ENCODE measurements at places on chromosomes 7 and 10.
A peak's percentile ranks its signal among the peaks of the same experiment; 100 is the strongest.

GRCh38 chr7:113799896-113800295, 118.9 kb downstream of the PPP1R3A start:
- no peak for DNase-seq

- DNase-seq = no peak
Measured at GRCh38 chr7:157570531-157571200, 233.9 kb downstream of the DNAJB6 start.

DNA sequence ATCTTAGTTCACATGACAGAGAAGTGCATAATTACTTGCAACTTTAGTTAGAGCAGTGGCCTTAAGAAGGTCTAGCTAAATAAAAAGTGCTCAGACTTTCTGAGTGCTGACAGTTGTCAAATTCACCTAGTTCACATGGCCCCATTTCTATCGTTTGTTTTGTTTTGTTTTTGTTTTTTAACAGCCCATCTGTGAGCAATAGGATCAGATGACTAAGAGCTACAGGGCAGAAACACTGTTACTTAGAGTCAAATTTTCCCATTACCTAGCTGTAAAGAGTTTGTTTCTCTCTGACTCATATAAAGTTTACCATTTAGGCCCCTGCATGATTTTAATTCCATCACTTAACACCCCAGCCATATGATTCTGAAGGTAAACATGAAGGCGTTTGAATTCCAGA, 18.8 kb downstream of the CAV1 start:
- DNase-seq = peak; percentile 47

DNA sequence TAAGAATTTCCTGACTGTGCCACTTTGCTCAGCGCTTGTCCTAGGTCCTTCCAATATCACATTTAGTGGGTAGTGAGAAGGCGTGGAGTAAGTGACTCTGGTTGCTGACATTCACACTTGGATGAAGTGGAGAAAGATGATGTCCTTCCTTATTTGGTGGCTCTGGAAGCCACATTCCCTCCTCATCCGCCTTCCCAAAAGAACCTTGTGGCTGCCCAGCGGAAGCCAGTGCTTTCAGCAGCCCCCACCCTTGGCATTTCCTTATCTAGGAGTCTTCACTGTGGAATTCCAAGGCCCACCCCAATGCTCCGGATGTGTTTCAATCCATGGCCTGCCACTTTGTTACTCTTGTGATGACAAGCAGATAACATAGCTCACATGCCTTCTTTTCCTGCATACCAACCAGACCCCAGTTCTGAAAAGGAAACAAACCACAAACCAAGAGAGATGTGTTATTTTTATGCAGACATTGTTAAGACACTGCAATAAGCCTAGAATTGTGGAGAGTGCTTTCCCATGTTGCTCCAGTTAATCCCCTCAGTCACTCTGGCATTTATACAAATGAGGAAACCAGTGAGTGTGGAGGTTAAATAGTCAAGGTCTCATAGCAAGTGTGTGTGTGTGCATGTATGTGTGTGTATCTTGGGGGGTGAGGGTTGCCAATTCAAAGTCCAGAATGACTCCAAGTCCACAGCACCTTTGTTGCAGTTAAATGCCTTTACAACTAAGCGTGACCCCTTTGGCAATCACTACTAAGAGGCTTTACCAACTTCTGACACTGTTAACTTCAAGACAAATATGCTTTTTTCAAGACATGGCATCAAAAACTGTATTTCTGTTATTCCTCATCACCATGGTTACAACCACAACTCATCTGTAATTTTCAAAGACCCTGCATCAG, 10.3 kb upstream of the ANKRD1 start:
- peak; percentile 100 for DNase-seq

DNA sequence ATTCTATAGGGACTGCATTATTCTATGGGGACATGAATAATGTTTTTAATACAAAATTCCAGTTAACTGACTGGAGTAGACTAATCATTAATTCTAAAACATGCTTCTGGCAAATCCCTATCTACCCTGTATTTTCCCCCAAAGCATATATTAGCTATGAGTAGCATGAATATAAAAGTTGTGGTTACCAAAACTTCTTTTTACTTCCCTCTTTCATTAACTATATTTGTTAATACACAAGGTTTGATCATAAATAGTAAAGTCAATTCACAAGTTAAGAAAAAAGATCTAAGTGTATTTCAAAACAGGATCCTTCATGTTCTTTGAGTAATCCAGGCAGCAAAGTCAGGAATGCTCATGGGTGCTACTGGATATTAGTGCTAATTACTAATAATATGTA, 2.9 kb upstream of the RALA start:
- peak; percentile 59 for DNase-seq

- DNase-seq = peak; percentile 80
Measured at GRCh38 chr7:33982425-33982786, 77.1 kb downstream of the BMPER start.

- DNase-seq = no peak
Measured at GRCh38 chr7:37262181-37262580, 186.5 kb downstream of the ELMO1 start.

- peak; percentile 54 for DNase-seq
Measured at GRCh38 chr10:88271761-88272543, 311.2 kb downstream of the RNLS start.

- peak; percentile 69 for DNase-seq
Measured at GRCh38 chr7:35906191-35906908, 105.5 kb downstream of the SEPTIN7 start.

DNA sequence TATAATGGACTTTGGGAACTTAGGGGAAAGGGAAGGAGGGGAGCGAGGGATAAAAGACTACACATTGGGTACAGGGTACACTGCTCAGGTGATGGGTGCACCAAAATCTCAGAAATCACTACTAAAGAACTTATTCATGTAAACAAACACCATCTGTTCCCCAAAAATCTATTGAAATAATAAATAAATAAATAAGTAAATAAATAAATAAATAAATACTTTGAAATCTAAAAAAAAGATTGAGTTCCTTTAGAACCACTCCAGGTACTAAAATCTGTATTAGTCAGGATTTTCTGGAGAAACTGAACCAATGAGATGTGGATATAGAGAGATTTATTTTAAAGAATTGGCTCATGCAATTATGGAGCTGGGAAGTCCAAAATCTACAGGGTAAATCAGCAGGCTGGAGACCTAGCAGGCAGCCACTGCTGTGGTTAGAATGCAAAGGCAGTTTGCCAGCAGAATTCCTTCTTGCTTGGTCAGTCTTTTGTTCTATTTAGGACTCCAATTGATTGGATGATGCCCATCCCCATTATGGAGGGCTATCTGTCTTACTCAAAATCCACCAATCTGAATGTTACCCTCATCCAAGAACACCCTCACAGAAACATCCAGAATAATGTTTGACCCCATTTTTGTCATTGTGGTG, 8.9 kb downstream of the IGFBP1 start:
- DNase-seq = peak; percentile 90

DNA sequence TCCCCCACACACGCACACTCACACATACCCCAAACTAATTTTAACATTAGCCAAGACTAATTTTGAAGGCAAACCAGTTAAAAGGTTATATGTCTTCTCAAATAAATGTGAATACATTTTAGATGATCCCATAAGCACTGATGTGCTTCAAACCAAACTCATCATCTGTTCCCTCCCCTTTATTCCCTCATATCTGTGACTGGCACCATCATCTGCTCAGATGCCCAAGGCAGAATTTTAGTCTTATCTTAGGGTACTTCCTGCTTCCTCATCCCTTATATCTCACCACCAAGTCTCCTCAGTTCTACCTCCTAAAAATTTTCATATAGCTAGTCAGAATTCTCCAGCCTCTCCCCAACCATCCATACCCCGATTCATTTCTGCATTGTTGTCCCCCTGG, 80.4 kb downstream of the UPF2 start:
- no peak for DNase-seq

DNA sequence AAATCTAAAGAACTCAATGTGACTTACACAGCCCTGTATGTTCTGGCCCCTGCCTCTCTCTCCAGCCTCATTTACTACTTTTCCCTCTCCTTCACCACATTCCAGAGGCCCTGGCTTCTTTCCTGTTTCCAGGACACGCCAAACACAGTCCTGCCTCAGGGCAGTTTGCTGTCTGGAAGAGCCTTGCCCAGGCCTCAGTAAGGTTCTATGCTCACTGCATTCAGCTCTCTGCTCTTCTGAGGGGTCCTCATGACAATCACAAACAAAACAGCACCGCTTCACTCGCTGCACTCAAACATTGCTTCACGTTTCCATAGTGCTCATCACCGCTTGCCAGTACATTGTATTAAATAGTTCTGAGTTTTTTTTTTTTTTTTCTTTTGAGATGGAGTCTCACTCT, 35.1 kb upstream of the GARS1 start:
- no peak for DNase-seq

DNA sequence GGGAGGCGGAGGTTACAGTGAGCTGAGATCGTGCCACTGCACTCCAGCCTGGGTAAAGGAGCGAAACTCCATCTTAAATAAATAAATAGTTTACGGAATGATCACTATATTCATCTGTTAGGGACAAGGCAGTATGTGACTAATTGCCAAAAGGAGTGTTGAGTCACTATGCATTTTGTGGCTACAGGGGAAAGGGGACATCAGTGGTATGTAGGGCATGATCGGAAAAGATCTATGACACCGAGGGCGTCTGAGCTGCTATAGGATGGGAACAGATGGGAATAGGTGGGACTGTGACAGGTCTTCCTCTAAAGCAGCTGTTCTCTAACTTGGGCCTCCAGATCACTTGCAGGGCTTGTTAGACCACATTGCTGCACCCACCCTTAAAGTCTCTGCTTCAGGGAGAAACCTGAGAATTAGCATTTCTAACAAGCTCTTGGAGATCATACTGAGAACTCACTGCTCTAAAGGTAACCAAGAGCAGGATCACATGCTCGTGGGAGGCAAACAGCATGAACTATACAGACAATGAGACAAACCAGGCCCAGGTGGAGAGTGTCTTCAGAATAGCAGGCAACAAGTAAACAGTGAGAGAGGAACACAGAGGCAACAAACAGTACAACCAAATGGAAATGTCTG, 65.1 kb upstream of the ITGA8 start:
- DNase-seq = peak; percentile 28
